ENCODE measurements at places on chromosomes 7 and 10.
A peak's percentile ranks its signal among the peaks of the same experiment; 100 is the strongest.

GRCh38 chr10:43304687-43305333 lies 37.9 kb upstream of the RASGEF1A start:
- DNase-seq = no peak

GRCh38 chr7:35437619-35438275 lies 183.8 kb upstream of the TBX20 start:
- DNase-seq = no peak

GRCh38 chr10:112687647-112688046 lies 240.6 kb downstream of the VTI1A start:
- no peak for DNase-seq

DNA sequence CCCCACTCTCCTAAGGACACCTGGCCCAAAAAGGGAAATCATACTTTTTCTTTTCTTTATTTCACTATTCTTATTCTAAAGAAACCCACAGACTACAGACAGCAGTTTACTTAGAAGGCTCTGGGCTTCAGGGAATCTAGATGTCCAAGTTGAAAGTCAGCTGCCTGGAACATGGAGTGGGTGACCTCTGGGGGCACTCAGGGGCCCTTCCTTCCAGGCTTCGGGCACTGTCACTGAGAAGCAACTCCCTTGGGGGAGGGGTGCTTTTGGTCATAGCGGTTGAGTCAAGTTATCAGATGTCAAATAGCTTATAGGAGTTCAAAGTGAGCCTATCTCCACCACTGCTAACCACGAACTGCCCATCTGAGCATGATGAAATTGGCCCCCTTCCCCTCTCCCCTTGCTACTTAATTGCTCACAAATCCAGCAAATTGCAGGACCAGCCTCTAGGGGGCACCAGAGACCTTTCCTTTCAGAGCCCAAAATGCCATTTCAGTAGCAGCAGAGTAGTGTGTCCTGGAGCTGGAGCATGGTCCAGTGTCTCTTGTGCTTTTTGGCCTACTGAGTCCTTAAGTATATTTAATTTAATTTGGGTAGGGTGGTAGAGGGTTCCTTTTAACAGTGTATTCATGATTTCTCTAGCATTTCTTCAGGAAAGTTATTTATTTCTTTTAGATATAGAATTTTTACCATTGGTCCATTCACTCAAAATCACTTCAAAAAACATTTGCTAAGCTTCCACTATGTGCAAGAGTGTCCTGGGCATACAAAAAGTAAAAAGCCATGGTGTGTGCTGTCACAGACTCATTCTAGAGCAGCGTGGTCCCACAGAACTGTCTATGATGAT lies 463.8 kb downstream of the KCNMA1 start:
- peak; percentile 71 for DNase-seq

DNA sequence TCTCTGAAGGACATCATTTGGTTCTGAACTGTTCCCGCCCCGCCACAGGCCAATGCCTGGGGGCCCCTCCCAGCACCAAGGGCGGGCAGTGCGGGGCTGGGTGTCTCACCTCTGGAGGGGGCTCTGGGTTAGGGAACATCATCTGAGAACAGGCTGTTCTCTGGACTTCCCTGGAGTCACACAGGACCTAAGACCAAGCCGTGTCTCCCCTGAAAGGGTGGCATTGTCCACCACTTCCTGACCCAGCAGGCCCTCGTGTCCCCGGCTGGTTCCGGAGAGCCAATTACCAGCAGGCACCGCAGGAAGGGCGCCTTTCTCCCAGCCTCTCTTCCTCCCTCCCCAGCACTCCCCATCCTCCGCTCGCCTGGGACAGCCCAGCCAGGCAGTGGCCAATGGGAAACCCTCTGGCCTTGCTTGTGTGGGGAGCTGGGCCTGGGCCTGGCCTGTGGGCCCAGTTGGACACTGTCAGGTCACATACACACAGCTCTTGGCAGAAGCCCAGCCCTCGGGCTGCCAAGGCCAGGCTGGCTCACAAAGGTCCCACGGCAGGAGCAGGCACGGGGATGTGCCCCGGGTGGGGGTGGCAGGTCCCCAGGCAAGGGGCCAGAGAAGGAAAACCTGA lies 119.5 kb downstream of the SPDYE5 start:
- no peak for DNase-seq

DNA sequence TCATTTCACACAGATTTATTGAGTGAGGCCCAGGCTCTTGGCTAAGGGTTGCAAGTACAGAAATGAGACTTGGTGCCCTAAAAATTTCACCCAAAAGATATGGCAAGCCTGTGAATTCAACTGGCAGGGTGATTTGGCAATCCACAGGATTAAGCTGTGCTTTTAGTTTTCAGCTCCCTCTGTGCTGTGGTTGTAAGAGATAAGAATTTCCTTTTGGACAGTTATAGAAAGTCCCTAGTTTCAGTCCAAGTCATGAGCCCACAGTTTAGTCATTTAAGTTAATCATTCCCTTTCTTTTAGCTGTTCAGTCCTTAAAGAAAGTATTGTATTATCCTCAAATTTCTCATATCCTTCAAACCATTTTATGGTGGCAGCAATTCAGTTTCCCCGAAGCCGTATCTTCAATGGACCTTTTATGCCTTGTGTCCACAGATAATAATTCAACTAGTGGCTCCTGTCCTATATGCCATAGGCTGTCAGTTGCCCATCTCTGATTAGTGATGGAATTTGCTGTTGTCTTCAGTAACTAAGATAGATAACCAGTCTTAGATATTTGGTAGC lies 73.4 kb upstream of the NAMPT start:
- DNase-seq = no peak

DNA sequence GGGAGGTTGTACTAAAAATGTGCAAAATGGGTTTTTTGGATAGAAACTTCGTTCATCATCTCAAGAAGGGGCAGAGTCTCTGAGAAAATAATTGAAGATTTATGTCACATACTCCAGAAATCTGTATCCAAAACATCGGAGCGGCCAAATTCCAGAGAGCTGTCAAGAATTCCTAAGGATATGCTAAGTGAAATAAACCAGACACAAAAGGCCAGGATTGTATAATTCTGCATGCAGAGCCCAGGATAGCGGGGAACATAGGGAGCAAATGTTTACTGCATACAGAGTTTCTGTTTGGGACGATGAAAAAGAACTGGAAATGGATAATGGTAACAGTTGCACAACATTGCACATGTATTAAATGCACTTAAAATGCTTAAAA lies 224.2 kb upstream of the AUTS2 start:
- DNase-seq = no peak

GRCh38 chr7:26993816-26994810 lies 101.7 kb downstream of the HOXA1 start:
- no peak for DNase-seq

- no peak for DNase-seq
Observed at GRCh38 chr10:404346-404745, 269.1 kb downstream of the ZMYND11 start.
